ENCODE measurements at places on chromosomes 6 and 20.

DNA sequence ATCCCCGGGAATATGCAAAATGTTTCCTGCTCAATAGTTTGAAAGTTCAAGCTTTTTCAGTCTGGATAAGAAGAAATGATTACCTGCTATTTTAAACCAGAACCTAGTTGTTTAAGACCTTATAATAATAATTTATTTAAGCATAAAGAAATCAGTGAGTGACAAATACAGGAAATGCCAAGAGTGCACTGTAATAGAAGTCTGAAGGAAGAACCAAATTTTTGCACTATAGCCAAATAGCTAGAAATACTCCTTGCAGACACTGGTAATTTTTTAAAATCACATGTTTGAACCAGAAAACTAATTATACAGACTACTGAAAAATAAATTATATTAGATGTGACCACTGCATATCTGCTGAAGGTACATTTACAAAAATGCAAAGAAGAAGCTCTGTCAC, 93.2 kb downstream of the MMS22L start:
- peak; percentile 19 for DNase-seq

GRCh38 chr6:139392794-139393193, 18.3 kb upstream of the CITED2 start:
- DNase-seq, result no peak

DNA sequence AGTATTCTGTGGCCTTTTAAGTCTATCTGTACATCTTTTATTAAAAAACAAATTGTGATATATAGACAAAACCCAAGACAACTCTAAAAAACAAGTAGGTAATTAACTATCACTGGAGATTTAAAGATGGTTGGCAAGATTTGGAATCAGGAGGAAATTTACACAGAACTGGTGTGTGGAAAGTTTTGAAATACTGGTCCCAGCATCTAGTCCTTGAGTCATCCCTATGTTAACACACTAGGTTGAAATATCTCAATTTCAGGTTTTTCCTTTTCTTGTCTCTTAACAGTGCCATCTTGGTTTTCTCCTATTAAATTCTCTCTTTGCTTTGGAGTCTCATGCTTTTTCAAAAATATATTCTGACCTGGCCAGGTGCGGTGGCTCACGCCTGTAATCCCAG, 27.5 kb downstream of the SASH1 start:
- DNase-seq, result no peak

DNA sequence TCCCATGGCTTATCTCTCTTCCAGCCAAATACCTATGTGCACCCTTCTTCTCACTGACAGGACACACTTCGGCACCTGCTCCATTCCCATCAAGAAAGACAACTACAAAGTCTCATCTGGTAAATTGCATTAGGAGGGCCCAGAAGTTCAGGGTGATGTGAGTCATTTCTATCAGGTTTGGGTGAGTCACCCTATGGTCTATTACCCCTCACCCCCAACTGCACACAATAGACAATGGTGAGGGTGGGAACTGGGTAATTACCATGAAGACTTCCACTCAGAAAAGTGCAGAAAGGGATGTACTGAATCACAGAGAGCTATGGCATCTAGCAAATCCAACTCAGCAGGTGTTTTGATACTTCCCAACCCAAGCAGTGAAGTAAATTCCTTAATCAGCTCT, 54.8 kb downstream of the OPN5 start:
- peak; percentile 44 for DNase-seq

GRCh38 chr20:49675368-49676151, 38.1 kb downstream of the B4GALT5 start:
- DNase-seq, result peak; percentile 57

GRCh38 chr6:87375315-87375714, 30.7 kb downstream of the C6orf163 start:
- DNase-seq, result no peak

DNA sequence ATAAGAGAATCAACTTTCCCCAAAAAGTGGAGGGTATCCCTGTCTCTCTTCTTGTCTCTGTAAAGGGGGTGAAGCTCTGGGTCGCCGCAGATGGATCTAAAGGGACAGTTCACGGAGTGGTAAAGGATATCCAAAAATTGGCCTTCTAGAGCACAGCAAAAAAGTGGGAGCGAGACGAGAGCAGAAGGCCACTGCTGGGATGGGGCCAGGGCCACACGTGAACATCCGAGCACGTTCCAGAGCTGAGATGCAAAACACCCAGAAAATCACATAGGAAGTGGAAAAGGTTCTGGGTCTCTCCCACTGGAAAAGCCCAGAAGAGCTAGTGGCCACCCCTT, 837 bp downstream of the TRAM2 start:
- no peak for DNase-seq

- DNase-seq, result no peak
These were observed at the start of gene MRAP2 for GRCh38 chr6:84033523-84034451. Gene MRAP2, plus strand, starts transcription at chr6:84033772. Its CDS starts 21,547 bp downstream, at chr6:84055319.

GRCh38 chr6:152727507-152727906, 23.1 kb upstream of the VIP start:
- no peak for DNase-seq

- no peak for DNase-seq
These were observed 548.7 kb upstream of the MAP3K7 start for GRCh38 chr6:91135406-91136103.

DNA sequence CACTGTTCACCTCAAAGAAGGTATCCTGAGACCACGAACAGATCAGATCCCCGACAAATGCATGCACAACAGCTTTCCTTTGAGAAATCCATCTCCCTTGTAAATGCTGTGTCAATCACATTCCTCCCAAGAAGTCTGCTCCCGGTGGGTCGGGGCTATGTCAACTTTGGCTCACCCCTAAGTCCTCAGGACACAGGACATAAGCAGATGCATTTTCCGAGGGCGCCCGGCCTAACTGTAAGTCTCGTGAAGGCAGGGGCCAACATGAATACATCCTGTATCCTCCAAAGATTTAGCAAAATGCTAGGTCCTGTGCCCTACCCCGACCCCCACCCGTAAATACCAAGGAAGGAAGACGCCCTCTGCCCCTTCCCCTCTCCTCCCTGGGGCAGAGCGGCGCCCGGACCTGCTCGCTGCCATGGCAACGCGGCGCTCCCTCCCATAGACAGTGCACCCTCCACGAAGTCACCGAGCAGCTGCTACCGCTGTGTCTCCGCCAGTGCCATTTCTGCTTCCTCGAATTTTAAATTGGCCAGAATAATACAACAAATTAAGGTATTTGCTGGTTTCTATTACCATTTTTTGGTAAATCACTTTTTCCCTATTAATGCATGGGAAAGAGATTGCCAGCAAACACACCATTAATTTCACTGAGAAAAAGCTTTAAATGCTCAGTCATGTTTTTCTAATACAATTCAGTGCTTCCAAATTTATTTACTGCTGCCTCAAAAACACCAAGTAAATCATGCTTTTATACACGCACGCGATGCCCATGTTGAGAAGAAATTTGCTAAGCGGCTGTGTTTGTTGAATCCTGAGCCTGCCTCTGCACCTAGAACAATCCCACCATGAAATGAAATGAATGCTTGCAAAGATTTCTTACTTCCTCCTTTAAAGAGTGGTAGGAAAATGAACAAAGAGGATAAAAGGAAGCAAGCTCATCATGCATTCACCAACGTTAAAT, 100.6 kb downstream of the PCSK2 start:
- DNase-seq, result no peak

- DNase-seq, result no peak
These were observed 8.7 kb downstream of the ARMC12 start for GRCh38 chr6:35745509-35745908.

- no peak for DNase-seq
These were observed 149.4 kb downstream of the ZMYND8 start for GRCh38 chr20:47206962-47207641.

DNA sequence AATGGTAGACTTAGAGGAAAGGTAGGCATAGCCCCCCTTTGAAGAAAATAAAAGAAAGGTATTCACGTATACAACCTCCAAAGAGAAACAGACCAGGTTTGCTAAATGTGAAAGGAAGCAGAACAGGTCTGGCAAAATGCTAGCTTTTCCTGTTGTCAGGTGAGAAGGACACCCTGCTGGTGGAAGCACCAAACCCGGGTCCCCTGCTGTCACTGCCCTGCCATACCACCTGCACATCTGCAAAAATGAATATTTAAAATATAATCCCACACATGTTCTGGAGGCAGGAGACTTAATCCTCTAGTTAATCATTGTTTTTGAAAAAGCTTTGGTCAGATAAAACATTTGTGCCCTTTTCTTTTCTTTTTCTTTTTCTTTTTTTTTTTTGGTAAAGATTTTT, 48.9 kb upstream of the OLIG3 start:
- DNase-seq, result no peak

- DNase-seq, result no peak
These were observed 153.9 kb downstream of the CDK19 start for GRCh38 chr6:110661414-110661813.

DNA sequence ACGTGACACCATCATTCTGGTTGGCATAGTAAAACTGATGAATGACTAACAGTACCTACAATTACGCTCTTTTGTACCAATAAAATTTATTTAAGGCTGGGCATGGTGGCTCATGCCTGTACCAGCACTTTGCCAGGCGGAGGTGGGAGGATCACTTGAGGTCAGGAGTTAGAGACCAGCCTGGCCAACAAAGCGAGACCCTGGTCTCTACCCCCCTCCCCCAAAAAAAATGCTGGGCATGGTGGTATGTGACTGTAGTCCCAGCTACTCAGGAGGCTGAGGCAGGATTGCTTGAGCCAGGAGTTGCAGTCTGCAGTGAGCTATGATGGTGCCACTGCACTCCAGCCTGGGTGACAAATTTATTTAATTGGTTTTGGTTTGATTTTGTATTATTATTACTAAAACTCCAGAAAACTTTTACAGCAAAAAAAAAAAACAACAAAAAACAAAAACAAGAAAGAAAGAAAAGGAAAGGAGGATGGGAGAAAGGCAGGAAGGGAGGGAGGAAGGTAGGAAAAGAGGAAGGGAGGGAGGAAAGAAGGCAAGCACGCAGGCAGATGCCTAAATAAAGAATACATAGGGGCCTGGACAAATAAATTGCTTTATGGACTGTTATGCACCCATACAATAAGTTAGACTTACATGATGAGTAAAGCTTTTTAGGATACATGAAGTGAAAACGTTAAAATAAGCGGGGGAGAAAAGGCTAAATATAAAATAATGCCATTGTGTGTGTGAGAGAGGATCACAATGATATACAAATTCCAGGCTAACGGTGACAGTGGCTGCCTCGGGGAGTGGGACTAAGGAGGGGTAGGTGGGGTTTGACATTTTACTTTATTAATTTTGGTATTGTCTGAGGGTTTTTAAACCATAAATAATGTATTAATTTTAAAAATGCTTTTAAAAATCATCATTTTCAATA, 682 bp upstream of the ZSCAN9 start:
- DNase-seq, result no peak

DNA sequence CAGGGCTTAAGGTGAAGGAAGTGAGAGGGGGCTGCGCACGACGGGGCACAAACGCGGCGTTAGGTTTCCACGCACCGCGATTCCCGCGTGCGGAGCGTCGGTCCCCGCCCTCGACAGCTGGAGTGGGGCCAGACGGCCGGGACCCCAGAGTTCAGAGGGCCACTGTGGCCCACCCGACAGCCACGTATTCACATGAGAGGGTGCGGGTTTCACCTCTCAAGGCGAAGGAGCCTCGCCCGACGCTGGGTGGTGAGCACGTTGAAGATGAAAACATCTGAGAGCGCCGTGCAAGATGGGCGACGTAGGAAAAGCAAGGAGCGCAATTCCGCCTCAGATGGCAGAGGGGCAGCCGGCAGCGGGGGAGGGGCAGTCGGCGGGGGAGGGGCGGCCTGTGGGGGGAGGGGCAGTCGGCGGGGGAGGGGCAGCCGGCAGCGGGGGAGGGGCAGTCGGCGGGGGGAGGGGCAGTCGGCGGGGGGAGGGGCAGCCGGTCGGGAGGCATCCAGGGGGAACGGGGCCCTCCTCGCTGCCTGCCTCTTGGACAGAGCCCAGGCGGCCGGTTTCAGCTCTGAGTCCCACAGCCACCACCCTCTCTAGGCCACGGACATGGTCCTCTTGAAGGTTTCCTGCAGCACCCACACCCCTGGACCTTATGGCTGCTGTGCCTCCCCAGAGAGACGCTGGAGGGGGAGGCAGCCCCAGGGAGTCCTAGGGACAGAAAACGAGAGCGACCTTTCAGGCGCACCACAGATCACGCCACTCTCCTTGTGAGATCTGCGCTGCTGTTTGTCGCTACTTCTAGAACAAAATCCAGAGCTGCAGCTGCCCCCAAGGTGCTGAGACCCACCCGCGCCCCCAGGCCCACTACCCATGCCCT, 113.7 kb downstream of the DLL1 start:
- DNase-seq, result no peak

- DNase-seq, result no peak
These were observed 529 bp upstream of the ENPP4 start for GRCh38 chr6:46129291-46129628.

- DNase-seq, result no peak
These were observed 8.5 kb downstream of the CD164 start for GRCh38 chr6:109373762-109374161.

DNA sequence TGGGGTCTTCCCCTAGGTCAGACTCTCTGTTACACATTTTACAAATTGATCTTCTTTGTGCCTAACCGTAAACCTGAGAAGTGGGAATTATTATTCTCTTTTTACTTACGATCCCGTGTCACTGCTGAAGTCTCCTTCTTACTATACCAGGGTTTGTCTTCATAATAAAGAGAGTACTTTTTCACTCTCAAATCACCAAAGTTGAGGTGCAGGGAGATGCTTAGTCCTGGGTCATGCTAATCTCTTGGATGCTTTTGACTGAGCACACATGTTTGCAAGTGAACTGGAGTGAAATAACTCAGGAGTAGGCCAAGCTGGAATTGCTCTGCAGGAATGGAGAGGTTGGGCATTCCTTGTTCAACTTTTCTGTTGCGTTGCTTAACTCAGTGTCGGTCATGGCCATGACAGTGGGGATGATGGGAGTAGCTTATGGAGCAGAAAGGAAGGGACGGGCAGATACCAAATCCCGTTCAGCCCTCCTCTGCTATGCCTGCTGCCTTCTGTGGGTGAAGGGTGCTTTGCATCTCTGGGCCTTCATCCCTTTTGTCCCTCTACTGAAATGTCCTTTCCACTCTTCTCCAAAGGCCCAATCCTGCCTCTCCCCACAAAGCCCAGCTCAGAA, 15.2 kb upstream of the TAGAP start:
- no peak for DNase-seq

DNA sequence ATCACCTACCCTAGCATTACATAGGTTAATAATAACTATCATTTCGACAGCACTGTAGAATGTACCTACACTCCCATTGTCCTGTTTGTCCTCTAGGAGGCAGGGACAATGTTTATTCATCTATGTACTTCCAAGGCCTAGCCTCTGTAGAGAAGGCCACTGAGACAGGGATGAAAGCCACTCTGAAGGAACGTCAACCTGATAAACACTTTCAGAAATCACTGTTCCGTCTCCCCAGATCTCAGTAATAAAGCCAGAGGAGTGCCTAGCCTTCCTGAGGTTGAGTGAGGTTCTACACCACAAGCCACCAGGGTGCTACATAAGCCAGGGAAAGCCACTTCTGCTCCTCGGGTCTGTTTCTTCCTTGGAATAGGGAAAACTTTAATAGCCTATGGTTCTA, 44.8 kb downstream of the POPDC3 start:
- DNase-seq, result no peak
